HT-29 (cell line): ENCODE measurements at places on chromosomes 6 and 20.
A peak's percentile ranks its signal among the peaks of the same experiment; 100 is the strongest.

DNA sequence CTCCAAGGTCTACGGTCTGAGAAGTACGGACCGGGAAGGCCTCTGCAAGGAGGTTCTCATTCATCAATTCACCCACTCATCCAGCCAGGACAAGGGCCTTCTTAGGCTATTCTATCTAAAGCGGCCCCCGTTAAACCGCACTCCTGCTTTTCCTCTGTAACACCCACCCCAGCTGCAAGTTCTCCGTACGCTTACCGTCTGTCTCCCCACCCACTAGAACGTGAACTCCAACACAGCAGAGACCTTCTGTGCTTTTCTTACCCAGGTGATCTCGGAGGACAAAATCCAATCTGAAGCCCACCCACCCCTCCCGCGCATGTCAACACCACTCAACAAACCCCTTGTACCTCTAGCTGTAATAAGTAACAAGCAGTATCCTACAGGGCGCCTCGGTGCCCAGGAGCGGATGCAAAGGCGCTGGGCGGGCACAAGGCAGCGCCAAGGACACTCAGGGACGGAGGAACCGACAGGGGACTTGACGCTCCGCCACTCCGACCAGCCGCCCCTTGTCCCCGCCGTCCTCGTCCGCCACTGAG, 351 bp downstream of the AURKA start:
- peak; percentile 43 for DNase-seq

GRCh38 chr6:7589221-7589620, 777 bp upstream of the SNRNP48 start:
- no peak for DNase-seq

- DNase-seq: no peak
Measured at GRCh38 chr6:44062771-44063560, 64.3 kb downstream of the MRPL14 start.

DNA sequence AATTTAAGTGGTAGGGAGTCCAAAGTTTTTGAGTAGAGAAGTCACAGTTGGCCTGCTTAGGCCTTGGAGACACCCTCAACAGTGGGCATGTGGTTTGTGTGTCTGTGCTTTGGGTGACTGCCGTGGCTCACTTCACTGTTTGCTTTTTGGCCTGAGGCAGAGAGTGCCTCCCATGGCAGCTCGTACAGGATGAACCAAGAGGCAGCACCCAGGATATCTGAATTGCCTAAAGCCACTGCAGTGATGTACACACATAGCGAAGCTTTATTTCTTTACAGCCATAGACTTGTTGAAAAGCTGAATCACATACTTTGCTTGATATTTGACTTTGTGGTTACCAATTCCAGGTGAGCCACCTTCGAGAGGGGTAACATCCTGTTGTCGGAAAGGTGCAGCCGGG, 21.6 kb downstream of the RREB1 start:
- no peak for DNase-seq

DNA sequence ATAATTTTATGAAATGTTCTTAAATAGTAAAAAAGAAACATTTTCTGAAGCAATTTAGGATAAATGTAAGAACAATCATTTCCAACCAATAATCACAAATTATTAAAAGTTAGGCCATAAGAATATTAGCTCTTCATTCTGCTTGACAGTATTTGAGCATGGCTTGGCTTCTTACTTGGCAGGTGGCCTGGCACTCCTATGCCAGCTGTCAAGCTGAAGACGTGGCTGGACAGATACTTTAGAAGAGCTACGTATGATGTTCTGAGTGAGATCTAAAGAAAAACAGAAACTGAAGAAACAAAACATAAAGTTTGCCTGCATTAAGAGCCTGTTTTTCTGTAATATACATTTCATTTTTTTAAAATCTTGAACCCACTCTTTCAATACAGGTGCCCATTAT, 438.9 kb downstream of the GRIK2 start:
- DNase-seq: no peak

DNA sequence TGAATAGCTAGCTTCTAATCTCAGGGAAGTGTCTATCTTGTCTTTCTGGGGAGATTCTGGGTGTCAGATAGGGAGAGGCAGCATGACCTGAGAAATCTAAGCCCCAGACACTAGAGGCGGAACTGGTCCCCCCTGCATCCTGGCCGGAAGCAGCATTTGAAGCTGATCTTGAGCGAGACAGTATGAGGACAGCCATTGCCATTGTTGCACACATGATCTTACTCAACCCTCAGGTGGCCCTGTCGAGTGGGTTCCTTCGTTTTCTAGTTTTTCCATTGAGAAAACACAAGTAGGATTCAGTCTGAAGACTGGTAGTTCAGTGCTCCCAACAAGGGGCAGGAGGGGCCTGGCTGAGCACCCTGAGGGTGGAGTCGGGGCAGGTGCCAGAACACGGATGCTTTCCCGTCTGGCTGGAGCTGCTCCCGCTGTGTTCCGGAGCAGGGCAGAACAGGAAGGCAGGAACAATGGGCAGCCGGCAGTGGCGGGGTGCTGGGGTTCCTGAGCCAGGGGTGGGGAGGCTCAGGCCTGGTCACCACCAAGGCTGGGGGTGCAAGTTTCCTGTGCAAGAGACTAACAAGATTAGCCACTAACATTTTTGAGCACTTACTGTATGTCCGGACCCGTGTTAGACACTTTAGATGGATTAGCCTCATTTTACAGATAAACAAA, 7.9 kb upstream of the SDCBP2 start:
- no peak for DNase-seq
